CD4-positive, alpha-beta T cell treated with Interleukin-15 for 4 hours (primary cell): ENCODE measurements at places on chromosomes 5 and 9.

DNA sequence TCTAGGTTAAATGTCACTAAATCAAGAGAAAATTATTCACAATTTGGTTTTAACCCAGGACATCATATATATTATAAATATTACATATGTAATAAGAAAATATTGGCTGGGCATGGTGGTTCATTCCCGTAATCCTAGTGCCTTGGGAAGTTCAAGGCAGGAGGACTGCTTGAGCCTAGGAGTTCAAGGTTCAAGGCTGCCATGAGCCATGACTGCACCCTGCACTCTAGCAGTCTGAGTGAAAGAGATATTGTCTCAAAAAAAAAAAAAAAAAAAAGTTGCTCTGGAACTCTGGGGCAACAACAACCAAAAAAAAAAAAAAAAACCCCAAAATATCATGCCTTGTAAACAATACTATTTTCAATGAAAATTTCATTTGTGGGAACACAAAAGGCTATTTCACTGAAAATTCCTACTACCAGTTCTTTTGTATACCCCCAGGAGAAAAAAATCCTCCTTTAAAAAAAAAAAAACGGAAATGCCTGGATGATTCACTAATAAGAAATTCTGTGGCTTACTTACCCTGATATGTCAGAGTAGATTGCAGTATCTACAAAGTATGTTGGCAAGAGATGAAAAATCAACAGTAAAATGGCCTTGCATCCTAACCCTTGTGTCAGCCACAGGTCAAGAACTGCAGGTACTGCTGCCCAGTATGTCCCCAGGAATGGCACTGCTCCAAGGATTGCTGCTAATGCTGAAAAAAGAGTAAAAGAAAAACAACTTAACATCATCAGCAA lies 22.6 kb upstream of the CTNNAL1 start:
- no peak for DNase-seq

GRCh38 chr5:54807421-54807820 lies 178.0 kb downstream of the ESM1 start:
- no peak for DNase-seq

DNA sequence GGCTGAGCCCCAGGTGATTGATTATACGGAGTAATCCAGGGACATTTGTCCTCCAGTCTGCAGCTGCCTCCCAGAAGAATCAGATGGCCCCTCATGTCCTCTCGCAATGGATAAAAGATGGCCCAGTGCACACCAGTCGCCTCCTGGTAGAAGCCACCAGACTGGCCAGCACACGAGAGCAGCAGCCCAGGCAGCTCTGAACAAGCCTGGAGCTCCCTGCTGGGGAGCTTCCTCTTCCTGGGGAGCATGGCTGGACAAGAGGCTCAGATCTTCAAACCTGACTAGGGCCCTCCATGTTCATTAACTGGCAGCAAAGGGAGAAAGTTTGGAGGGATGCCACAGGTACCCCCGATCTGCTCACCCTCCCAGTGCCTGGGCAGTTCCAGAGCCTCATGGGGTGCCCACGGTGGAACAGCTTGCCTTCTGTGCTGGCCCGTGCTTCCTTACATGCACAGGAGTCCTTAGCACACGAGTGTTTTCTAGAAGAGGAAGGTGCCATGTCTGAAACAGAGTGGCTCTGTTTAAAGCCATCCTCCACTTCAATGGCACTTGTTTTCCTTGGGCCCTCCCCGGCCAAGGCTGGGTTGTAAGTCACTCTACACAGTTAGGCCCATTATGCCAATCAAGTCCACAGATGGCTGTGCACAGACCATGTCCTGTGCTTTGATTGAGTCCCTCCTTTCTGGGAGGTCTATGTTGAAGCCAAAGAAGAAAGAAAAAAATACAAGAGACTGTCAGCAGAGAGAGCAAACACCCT lies 75.6 kb downstream of the PRRT1B start:
- no peak for DNase-seq

GRCh38 chr5:10218658-10219057 lies 31.0 kb downstream of the ATPSCKMT start:
- DNase-seq, result no peak

GRCh38 chr5:76953551-76954382 lies 922 bp downstream of the CRHBP start:
- DNase-seq, result no peak

GRCh38 chr9:115986508-115986907 lies 167.1 kb upstream of the PAPPA start:
- no peak for DNase-seq

- DNase-seq, result peak; percentile 53
Measured at GRCh38 chr9:4750023-4750673, 9.1 kb upstream of the AK3 start.

- no peak for DNase-seq
Measured at GRCh38 chr9:98740226-98740881, 31.6 kb upstream of the GABBR2 start.

- no peak for DNase-seq
Measured at GRCh38 chr9:110126499-110126941, 81.4 kb downstream of the C9orf152 start.
